ENCODE measurements at places on chromosomes 2 and 18.

GRCh38 chr2:208350610-208351009 is 56.0 kb upstream of the PTH2R start:
- no peak for DNase-seq

GRCh38 chr2:120809609-120810440 is 74.2 kb downstream of the GLI2 start:
- DNase-seq = no peak

GRCh38 chr2:23380562-23381065 is 4.4 kb upstream of the KLHL29 start:
- DNase-seq = no peak

- no peak for DNase-seq
These were observed 513.6 kb downstream of the STK39 start for GRCh38 chr2:167733747-167734146.

- DNase-seq = no peak
These were observed 66.0 kb upstream of the ACKR3 start for GRCh38 chr2:236503583-236503982.

DNA sequence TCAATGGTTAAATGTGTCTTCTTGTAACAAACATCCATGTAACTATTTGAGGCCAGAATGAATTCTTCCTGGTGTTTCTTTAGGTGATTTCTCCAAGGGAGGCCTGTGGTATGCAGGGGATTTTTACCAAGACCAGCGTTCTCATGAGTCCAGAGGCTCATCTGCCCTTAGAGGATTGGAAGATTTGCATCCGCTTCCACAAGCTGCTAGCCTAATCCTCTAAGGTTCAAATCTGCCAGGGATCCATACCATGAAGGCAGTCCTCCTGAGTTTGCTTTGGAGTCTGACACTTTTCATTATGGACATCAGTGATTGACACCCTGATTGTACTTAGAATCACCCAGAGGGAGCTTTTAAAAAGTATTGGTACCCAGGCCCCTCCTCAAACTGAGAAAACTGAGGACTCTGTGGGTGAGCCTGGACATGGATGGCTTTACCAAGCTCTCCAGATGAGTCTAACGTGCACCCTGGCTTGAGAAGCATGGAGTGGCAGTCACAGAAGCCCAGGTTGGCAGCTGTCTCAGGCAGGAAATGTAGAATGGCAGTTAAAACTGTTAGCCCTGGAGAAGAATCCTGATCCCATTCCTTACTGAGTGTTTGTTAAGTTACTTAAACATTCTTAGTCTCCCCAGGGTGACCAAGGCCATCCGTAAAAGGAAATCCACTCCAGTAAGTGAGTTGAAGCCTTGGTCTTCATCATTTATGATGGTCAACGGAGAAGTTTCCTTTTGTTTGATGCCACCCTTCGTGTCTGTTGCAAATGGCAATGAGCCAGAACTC is 95.3 kb upstream of the RMDN2 start:
- DNase-seq = no peak

DNA sequence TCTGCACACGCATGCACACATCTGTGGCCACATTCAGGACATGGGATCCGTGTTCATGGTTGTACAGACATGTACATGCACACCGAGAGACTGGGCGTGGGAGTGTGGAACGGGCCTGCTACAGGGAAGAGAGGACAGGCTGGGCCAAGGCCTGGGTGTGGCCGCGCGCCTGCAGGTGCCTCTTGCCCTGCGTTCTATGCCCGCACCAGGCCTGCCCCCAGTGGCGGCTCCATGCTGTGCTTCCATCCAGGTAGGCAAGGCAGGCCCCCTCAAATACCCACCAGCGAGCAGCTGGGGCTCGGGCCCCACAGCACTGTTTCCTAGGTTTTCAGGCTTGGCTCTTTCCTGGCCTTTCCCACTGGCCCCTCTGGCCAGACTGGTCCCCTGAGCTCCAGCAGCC is 15.5 kb upstream of the PTMA start:
- DNase-seq = no peak

- DNase-seq = no peak
These were observed 328.5 kb upstream of the FANCL start for GRCh38 chr2:58569475-58570185.

DNA sequence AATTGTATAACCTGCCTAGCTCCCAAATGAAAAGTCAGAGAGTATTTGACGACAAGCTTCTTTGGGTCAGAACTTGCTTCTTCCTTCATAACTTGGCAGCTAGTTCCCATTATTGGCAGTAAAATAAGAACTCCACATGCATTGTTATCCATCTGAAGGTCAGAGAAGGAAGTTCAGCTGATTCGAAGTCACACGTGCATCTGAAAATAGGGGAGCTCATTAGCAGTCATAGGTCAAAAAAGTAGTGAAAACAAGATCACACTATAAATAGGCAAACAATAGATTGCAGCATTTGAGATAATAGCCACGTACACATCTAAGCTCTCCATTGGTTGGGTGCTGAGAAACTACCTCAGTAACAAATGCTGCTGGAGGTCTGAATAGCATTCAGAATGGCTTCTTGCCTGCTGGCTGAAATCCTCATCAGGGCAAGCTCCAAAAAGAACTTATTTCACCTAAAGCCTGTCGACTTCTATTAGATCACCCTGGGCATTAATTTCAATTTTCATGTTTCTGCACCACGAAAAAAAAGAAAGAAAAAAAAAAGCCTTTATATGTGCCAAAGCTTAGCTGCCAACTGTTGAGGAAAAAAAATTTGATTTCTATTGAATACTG is 1492.9 kb upstream of the CELF4 start:
- DNase-seq = no peak

GRCh38 chr18:58990720-58991119 is 126.0 kb downstream of the ZNF532 start:
- no peak for DNase-seq

- no peak for DNase-seq
These were observed 451.8 kb downstream of the TGIF1 start for GRCh38 chr18:3901811-3902210.

GRCh38 chr18:7844418-7844817 is 277.3 kb downstream of the PTPRM start:
- DNase-seq = no peak

DNA sequence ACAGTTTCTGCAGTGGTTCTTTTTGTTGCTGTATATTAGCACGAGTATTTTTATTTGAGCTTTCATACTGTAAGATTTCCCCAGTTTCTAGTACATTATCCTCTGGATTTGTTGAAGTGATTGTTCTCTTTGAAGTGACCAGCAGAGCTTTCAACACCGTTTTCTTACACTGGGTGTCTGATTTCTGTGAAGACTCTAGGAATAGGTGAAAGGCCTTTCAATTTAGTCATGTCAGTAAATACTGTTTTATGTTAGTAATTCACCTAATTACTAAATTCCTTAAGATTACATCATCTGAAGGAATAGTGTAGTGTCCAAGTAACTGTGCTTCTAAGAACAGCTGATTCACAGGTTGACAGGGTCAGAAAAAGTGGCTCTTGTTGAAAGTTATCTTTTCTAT is 2.3 kb downstream of the PPM1B start:
- peak; percentile 62 for DNase-seq

- DNase-seq = no peak
These were observed 58.1 kb upstream of the RALBP1 start for GRCh38 chr18:9417073-9417851.

GRCh38 chr18:49045585-49045984 is 94.8 kb upstream of the SMAD7 start:
- no peak for DNase-seq

- DNase-seq = no peak
These were observed 239.0 kb upstream of the CXCR4 start for GRCh38 chr2:136357007-136357380.

- peak; percentile 24 for DNase-seq
These were observed 127.8 kb downstream of the STK39 start for GRCh38 chr2:168119515-168120141.

- DNase-seq = no peak
These were observed 222.8 kb downstream of the ARL4C start for GRCh38 chr2:234273887-234274584.

DNA sequence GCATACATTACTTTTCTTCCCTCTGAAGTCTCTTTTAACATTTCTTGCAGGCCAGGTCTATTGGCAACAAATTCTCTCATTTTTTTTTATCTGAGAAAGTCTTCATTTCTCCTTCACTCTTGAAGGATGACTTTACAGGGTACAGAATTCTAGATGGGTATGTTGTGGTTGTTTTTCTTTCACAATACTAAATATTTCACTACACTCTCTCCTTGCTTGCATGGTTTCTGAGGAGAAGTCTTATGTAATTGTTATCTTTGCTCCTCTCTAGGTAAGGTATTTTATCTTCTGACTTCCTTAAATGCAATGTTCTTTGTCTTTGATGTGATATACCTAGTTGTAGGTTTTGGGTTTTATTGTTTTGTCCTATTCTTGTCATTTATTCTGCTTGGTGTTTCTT is 371.1 kb downstream of the FIGN start:
- DNase-seq = no peak

DNA sequence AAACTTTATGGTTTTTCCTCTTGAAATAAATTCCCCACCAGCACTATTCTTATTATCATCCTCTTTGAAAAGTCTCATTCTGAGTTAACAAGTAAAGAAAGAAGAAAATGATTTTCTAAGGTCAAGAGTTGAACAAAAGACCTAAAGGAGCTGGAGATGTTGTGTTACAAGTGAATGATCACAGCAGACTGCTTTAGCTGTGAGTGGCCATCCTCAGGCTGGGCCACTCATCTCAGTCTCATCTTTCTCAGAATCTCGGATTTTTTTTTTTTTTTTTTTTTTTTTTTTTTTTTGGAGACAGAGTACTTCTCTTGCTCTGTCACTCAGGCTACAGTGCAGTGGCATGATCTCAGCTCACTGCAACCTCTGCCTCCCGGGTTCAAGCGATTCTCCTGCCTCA is 133.3 kb downstream of the CDH2 start:
- no peak for DNase-seq

- no peak for DNase-seq
These were observed 47.7 kb upstream of the SELENOI start for GRCh38 chr2:26298286-26298637.

GRCh38 chr2:219071131-219071816 is 10.6 kb upstream of the IHH start:
- no peak for DNase-seq

DNA sequence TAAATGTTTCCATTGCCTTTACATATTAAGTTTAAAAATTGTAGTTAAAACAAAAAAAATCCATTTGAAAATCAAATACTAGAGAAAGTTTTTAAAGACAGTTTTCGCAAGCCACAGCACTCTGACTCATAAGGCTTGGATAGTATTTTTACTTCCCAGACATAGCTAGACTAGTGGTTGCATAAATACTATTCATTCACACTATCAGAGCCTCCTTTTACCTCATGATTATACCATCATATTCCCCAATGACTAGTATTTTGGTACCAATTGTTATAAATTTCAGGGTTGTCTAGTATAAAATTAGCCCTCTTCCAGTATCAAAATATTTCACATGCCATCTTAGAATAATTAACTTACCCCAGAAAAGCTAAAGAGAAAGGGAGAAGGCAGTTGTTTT is 393.5 kb downstream of the ERBB4 start:
- peak; percentile 30 for DNase-seq

DNA sequence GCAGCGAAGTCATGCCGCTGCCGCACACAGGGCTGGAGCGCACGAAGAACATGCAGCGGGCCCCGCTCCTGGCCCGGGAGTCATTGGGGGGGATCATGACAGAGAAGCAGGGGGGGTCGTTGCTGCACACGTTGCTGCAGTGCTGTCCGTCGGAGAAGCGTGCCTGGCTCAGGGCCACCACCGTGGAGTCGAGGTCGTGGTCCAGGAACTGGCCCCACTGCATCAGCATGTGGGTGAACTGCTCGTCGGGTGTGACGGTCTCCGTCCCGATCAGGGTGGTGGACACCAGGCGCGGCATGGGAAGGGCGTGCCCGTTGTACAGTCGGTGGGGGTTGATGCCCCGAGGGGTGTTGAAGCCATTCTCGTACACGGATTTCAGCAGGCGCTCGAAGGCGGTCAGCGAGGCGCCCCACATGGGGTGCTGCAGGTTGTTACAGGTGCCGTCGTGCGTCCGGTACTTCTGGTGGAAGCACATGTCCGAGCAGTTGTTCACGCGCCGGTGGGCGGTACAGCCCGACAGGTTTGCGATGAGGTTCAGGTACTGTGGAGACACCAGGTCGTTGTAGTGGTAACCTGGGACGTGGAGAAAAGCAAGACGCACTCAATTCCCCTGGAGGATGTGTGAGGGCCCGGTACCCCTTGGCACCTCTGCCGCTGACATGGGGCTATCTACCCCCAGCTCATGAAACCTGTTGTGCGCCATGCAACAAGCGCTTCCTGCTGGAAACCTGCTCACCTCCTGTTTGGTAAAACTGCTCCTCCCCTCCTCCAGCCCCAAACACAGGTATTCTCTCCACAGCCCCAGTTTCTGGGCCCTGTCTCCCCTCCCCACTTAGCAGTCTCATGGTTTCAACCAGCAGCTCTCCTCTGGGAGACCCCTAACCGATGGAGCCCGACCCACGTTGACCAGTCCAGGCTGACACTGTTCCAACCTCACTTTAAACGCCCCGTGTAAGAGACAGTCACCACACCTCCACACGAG is 94.9 kb downstream of the PXDN start:
- no peak for DNase-seq

GRCh38 chr18:56541340-56541739 is 97.1 kb downstream of the TXNL1 start:
- DNase-seq = no peak

GRCh38 chr18:58103339-58103985 is 59.4 kb downstream of the NEDD4L start:
- no peak for DNase-seq

DNA sequence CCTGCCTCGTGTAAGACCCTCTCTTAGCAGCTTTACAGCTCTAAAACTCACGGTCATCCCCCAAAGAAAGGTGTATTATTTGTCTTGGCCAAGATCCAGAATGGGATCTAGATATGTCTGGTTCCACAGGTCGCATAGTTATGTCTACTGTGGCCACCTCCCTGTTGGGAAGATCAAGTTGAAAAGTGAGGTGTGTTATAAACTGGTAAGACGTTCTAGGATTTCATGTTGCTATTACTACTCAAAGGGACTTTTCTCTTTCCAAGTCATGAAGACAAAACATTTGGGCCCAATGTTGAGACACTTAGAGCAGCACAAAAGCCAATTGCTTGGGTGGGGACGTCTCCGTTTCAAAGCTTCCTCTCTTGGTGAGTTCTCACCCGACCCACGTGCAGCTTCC is 766.0 kb downstream of the RNF144A start:
- DNase-seq = no peak

DNA sequence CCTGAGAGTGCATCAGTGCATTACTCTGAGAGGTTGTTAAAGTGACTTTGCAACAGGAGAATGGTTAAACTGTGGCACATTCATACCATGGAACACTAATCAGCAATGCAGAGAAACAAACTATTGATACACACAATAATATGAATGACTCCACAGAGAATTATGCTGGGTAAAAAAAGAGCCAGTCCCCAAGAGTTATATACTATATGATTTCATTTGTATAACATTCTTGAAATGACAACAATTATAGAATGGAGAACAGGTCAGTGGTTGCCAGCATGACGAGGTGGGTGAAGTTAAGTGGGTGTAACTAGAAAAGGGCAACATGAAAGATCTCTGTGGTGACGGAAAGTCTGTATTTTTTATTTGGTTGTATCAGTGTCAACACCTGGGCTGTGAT is 3.0 kb upstream of the NT5C1B start:
- no peak for DNase-seq
